ENCODE measurements at places on chromosomes 7 and 10.

- DNase-seq: no peak
Measured at GRCh38 chr10:69464801-69465401, 13.6 kb downstream of the TSPAN15 start.

DNA sequence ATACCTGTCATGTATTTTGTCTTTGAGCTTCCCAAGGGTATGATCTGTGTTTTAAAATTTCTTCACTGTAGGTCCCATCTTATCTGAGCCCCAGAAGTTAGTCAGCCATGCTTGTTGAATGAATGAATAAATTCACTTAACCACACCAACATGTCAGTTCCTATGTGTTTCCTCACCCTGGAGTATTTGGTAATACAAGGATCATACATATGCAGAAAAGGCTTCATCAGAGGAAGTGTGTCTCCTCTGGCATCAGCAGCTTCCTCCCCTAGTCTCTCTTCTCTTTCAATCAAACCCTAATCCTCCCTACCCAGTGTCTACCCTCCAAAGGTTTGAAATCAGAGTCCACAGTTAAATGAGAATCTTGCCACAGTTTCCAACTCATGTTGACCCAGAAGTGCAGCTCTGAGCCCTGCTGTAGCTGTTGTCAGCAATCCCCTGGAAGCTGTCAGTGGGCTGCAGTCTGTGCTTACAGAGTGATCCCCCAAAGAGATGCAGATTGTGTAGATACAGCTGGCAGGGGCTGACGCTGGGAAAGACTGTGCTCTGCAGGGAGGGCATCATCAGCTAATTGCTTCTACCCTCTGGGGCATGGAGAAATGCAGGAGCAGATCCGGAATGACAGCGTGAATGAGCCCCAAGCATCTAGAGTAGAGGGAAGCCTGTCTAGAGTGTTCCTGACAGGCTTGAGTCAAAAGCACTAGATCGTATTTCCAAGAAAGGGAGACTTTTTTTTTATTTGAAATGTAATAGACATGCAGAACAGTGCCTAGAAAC is 105.0 kb upstream of the WDR11 start:
- no peak for DNase-seq

GRCh38 chr10:79159785-79160184 is 91.0 kb downstream of the ZMIZ1 start:
- no peak for DNase-seq

- DNase-seq: no peak
Measured at GRCh38 chr10:3735175-3735574, 49.8 kb downstream of the KLF6 start.

GRCh38 chr10:88066876-88067275 is 203.5 kb downstream of the PTEN start:
- no peak for DNase-seq

DNA sequence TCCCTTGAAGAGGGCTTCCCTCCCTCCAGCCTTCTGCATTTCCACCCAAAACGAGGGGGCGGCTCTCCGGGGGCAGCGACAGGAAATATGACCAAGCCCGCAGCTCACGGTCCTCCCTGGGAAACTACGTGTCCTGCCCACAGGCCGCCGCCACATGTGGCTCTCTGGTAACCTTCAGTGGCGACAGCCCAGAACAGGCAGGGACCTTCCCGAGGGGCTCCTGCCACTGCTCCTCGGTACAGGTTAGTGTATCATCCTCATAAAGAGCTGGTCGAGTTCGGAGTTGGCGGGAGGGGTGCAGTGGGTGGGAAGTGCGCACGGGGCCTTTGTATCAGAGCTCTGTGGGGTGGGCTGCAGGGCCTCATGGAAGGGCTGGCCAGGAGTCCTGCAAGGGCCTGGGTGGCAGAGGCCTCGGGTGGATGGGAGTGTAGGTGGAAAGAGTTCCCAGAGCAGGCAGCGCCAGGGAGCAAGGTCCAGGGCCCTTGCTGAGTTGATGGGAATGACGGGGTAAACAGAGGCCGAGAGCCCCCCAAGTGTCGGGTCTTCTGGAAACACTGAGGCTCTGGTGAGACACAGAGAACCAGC is 66.0 kb downstream of the TCERG1L start:
- DNase-seq: no peak

DNA sequence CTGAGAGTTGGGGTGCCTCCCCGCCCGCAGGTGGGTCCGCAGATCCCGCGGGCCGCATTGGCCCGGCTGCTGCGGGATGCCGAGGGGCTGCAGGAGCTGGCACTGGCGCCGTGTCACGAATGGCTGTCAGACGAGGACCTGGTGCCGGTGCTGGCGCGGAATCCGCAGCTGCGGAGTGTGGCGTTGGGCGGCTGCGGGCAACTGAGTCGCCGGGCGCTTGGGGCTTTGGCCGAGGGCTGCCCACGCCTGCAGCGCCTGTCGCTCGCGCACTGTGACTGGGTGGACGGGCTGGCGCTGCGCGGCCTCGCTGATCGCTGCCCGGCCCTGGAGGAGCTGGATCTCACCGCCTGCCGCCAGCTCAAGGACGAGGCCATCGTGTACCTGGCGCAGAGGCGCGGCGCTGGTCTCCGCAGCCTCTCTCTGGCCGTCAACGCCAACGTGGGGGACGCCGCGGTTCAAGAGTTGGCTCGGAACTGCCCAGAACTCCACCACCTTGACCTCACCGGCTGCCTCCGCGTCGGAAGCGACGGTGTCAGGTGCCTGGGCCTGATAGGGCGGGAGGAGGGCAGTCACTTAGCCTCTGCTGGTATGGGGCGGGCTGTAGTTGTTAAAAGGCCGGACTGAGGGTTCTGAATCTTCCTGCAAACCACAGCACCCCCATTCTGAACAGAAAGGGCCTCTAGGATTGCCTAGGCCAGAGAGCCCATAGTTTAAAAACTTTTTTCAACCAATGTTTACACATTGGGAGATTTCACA is 1.3 kb downstream of the FBXL15 start:
- DNase-seq: no peak

DNA sequence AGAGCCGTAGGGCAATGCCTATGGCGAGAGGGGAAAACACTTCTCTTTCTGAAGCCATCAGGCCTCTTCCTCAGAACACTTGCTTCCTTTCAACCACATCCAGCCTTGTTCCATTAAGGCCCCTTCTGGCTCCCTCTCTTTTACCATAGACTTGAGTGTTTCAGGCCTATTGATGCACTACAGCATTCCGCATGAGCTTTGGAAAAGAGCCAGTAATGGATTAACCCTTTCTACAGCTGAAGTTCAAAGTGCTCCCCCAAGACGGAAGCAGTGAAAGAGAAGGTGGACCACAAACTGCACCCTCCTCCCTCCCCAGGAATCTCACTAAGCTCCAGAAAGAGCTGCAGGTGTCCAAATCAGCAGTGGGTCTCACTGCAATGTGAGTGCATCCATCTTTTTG is 102.7 kb upstream of the C7orf33 start:
- no peak for DNase-seq

DNA sequence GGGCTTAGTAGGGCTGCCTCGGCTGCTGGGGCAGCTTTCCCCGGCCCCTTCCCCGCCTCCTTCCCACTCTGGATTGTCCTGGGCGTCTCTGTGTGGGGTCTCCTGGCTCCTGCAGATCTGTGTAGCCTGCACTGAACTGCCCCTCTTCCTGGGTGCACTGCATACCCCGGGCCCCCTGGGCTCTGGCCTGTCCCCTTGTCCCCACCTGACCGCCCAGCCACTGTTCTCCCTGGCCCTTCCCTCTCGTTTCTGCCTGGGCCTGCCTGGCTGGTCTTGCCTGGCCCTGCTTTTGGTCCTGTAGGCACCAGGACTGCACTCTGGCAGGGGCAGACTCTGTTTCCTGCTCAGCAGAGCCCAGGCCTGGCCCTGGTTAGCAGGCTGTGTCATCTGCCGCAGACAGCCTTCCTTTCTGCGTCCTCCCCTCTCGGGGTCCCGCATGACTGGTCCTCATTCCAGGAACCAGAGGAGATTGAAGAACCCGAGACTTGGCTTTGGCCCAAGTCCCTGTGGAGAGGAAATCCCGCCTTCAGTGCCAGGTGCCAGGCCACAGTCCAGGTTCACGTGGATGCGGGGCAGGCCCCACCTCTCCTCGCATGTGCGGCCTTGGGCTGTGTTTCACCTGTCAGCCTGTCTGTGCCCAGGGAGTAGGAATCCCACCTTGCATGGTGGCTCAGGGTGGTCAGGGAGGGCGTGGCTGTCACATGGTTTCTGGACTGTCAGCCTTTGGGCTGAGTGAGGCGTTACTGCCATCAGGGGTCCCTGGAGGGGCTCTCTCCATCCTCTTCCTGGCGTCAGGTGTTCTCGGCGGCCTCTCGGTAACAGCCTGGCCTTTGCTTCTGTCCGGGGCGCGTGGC is 9.2 kb downstream of the INPP5A start:
- peak; percentile 39 for DNase-seq

DNA sequence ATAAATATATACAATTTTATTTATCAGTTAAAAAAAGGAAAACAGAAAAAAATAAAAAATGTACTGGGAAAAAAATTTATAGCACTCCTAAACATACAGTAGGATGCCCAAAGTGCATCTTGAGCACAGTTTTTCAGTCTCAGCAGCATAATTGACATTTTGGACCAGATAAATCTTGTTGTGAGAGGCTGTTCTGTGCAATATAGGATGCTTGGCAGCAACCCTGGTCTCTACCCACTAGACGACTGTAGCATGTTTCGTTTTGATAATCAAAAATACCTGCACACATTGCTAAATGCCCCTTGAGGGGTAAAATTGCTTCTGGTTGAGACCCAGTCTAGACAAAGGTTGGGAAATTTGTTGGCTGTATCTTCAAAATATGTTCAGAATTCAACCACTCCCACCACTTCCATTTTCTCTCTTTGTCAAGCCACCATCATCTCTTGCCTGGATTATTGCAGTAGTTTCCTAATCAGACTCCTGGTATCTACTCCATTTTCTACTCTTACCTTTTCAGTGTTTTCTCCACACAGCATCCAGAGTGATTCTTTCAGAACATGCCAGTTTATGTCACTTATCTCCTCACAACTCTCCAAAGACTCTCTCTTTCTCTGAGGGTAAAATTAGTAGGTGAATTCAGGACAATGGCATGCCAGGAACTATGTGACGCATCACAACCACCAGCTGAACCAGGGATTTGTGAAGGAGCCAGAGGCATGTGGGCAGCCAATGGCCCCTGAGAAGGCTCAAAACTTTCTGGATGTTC is 91.4 kb downstream of the GPR85 start:
- DNase-seq: peak; percentile 2

- DNase-seq: peak; percentile 96
Measured at GRCh38 chr10:36489611-36490228, 635.7 kb upstream of the ANKRD30A start.

DNA sequence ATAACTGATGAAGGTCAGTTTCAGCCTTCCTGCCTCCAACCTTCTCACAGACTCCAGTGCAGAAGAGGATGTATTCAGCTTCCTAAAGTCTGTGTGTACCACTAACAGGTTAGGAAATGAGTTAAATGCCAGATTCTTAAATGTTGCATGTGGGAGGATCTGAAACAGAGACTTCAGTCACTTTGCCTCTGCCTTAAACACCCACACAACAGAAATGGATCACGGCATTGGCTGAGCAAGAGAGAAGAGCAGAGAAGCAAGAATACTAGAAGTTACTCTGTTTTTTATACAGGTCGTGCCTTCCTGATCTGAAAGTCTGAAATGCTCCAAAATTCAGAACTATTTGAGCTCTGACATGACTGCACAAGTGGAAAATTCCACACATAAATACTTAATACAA is 98.9 kb upstream of the ARHGAP21 start:
- no peak for DNase-seq

DNA sequence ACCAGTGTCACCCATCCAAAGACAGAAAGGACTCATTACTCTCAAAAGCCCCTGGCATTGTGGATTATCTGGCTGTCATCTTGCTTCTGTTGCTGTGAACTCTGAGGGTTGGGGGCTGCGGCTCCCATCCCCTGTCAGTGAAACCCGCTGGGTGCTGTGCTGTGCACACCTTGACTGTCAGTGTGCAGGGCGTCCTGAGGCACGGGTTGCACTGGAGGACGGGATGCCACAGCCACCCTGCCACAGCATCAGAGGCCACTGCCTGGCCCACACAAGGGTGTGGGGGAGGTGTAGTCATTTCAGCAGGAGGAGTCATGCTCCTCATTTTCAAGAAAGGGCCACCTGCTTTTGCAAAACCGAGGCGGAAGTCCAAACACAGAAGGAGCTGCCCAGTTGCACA is 245.8 kb downstream of the GLRX3 start:
- no peak for DNase-seq

GRCh38 chr7:82194016-82194643 is 249.4 kb downstream of the CACNA2D1 start:
- no peak for DNase-seq

DNA sequence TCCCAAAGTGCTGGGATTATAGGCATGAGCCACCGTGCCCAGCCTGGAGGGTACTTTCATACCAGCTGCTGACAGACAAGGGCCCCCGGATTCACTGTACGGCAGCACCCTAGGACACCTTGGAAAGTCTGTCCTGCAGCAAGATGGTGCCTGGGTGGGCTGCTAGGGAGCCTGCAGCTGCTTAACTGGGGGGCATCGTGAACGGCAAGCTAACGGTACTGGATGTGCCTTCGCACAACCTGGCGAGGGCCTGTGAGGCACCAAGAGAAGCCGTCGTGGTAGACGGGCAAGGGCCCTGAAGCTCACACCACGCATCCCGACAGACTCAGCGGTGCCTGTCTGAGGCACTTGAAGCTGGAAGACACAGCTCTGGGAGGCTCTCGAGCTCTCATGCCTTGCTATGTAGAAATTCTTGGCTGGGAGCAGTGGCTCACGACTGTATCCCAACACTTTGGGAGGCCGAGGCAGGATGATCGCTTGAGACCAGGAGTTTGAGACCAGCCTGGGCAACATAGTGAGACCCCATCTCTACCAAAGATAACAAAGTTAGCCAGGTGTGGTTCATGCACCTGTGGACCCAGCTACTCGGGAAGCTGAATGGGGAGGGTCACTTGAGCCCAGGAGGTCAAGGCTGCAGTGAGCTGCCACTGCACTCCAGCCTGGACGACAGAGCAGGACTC is 9.4 kb downstream of the BRAT1 start:
- DNase-seq: no peak

- no peak for DNase-seq
Measured at GRCh38 chr7:48786951-48787350, 137.4 kb upstream of the CDC14C start.

- DNase-seq: no peak
Measured at GRCh38 chr10:117353684-117354083, 21.6 kb downstream of the PDZD8 start.

DNA sequence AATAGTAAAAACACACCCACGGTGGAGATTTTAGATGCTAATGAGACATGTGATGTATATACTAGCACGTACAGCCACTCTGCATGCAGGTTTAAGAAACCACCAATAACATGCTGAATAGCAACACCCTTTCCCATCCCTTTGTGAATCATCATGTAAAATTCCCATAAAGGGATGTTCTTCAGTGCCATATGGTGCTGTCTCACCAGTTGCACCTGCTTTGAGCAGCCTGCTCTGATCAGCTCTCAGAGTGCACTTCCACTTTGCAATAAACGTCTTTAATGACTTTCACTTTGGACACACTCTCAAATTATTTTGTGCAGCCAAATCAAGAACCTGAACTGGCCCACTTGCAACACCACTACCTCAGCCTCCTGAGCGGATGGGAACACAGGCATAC is 615.0 kb downstream of the ANKRD7 start:
- no peak for DNase-seq

GRCh38 chr10:29249018-29249417 is 39.9 kb upstream of the LYZL1 start:
- no peak for DNase-seq

- no peak for DNase-seq
Measured at GRCh38 chr7:158825628-158826289, 3.5 kb downstream of the ESYT2 start.
